T-helper 1 cell (primary cell): ENCODE measurements at places on chromosomes 5 and 9.

GRCh38 chr9:105062222-105062855 is 134.4 kb upstream of the ABCA1 start:
- DNase-seq = no peak

GRCh38 chr9:26975728-26976707 is 19.8 kb downstream of the IFT74 start:
- no peak for DNase-seq

DNA sequence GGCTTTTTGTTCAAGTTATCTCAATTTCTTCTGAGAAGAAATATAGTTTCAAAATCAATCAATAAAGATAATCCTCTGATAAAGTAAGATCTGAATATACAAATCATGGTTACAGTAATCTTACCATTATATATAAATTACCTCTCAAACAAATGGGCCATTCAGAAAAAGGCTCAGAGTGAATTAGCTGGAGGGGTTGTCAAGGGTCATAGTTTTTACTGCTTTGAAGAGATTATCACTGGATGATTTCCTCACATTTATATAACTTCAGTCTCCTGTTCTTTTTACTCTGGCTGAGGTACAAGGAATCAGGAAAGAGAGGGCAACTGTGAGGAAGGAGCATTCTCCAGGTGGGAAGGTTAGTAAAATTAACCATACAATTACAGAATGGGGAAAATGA is 148.6 kb upstream of the ELL2 start:
- no peak for DNase-seq

- no peak for DNase-seq
Observed at GRCh38 chr9:70574151-70574837, 159.8 kb upstream of the KLF9 start.

- DNase-seq = no peak
Observed at GRCh38 chr5:80987078-80987766, 27.1 kb downstream of the RASGRF2 start.

DNA sequence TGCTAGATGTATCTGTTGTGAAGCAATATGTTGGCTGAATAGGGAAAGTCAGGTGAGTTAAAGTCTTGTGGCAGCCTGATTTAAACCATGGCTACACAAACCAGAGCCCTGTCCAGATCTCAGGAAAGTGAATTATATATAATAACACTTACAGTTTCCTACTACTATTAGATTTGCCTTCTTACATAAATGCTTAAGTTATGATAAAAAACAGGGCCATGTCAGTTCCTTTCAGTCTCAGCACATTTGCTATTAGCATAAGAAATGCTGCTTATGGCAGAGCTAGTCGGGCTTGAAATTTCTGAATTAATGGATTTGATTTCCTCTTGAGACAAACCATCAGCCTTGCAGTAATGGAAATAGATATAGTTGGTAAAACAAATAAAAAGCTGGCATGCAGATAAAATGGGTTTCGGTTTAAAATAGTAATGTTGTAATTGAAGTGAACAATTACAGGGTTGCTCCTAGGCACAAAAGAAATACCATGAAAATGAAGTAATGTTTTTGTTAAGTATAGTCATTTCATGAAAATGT is 664.2 kb upstream of the ZNF608 start:
- DNase-seq = no peak

DNA sequence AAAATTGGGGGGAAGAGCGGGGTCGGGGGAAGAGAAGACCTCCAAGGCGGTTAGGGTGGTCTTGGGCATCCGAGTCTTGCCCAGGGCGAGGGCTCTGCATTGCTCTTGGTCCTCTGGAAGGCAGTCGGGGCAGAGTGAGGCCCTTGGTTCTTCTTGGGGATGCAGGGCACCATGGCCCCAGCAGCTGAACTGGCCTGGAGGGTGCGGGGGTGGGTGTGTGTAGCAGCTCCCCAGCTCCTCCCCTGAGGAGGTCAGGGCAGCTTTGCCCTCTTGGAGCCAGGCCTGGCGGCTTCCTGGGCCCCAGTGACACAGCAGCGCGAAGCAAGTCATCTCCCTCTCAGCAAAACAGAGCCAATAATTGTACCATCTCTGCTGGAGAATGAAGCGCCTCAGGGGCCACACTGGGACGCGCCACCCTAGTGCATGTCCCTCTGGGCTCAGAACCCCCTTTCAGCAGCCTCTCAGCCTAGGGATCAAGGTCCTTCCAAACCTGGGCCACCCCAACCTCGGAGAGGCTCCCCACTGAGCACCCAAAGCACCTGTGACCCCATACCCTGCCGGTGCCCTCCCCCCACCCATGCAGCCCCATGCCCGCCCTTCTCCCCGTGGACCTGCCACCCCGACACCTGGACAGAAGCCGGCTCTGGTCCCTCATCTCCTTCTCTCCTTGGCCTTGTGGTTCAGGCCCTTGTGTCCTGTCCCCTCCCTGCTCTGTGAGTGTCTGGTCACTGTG is 10.4 kb upstream of the RXRA start:
- no peak for DNase-seq

DNA sequence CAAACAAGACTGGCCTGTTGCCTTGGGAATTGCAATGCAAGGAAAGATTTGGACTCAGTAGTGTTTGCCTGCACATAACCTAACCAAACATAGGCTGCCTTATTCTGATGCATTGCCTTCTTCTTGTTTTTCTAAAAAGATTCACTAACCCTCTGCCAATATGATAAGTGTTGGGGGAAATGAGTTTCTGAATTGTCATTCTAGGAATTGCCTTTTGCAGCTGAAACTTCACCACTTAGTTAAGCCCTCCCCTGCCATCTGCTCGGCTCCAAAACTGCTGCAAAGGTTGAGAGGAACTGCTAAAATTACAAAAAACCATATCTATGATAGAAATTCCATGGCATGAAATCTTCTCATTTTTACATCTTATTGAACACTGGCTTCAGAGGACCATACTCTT is 41.6 kb upstream of the SPATA31D4 start:
- DNase-seq = no peak

DNA sequence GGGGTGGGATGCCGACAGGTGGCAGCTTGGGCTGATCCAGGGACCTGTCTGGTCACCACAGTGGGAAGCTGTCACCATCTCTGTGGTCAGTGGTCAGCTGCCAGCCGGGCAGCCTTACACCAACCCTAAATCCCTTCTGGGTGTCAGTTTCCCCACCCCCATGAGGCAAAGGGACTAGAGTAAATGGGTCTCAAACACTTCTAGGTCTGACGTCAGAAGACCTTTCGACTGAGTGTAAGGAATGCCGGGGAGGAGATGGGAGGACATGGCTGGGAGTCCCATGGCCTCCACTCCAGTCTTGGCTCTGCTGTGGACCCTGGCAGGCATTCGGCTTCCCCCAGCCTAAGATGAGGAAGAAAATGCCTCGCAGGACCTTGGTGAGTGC is 40.3 kb upstream of the SLC25A51 start:
- no peak for DNase-seq

GRCh38 chr9:5008202-5008601 is 23.1 kb downstream of the JAK2 start:
- no peak for DNase-seq

- no peak for DNase-seq
Observed at GRCh38 chr9:134981829-134982228, 64.1 kb upstream of the FCN1 start.

- DNase-seq = no peak
Observed at GRCh38 chr5:165360784-165361542, 1855.5 kb downstream of the MAT2B start.

DNA sequence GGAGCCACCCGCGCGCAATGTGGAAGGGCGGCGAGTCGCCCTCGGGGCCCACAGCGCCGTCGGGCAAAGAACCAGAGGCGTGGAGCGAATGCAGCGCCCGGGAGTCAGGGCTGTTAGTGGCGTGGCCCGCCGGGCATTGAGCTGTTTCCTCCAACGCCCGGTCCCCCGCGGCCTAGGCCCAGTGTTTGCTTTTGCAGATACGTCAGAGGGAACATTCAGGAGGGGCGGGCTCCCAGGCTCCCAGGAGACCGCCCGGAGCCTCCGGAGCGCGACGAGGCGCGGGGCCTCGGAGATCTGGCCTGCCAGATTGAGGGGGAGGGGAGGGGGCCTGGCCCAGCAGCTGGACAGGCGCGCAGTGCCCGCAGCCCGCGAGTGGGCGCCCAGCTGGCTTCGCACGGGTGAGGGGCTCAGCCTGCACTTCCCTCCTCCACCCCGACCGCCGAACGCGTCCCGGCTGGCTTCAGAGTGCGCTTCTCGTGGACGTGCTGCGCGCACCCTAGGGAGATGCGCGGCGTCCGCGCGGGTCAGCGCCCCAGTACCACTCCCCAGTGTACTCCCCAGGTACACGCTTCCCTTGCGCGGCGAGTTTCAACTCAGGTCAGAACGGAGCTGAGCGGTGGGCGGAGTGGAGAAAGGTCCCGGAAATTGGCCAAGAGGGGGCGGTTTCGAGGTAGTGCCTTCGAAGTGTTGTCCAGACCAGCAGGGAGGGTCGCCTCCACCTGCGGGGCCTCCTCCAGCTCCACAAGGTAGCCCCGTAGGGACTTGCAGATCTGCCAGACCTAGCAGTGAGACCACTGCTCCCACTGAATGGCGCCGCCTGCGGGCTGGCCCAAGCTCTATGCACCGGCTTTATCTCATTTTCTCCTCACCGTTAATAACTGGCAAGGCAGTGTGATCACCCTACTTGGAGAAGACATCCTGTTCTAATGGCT is 130.4 kb downstream of the TMEM174 start:
- no peak for DNase-seq

GRCh38 chr5:7317751-7318150 is 78.2 kb upstream of the ADCY2 start:
- no peak for DNase-seq

GRCh38 chr9:31394015-31394473 is 990.4 kb upstream of the ACO1 start:
- no peak for DNase-seq

- DNase-seq = no peak
Observed at GRCh38 chr9:119801311-119801710, 432.1 kb upstream of the BRINP1 start.

- no peak for DNase-seq
Observed at GRCh38 chr9:120688758-120689157, 25.5 kb downstream of the MEGF9 start.

DNA sequence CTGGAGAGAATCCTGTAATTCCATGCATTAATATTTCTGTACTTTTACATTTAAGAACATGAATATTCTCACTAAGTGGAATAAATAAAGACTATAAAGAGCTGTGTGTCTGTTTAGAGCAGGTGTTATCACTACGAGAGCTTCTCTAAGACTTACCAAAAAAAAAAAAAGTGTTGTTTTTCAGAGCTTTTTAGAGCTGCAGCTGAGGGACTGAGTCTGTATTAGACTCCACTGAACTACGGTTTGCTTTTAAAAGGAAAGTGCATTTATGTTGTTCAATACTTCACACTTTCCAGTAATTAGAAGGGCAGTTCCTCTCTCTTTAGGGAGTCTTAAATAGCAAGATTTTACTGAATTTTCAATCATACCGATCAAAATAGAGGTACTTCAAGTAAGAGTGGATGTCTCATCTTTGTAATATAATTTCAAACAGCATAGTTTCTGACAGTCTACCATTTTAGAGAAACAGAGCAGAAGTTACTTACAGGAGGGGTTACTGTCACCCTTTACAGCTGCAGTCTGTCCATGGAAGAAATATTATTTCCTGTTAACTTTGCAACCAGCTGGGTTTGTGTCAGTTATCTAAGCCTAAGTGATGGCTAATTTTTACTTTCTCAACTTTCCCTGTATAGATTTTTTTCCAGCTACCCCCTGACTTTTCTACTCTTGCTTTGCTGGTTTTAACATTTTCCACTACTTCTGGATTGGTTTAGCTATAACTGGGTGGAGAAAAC is 2.4 kb downstream of the SYK start:
- no peak for DNase-seq

DNA sequence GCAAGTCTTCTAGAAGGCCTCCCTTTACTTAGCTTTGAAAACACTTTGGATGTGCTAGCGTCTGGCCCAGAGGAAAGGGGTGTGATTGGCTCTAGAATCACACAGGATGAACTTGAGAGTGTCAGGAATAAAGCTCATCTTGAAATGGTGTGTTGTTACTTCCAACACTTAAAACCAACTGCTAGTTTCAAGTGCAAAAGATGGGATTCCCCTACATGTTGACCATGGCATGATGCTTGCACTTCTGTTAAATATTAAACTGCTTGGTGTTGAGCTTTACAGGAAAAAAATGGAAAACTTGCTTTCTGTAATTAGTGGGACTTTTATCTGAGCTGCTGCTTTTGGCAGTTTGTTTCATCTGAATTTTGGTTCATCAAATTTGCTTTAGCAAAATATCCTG is 261.1 kb downstream of the MED10 start:
- DNase-seq = no peak

- DNase-seq = no peak
Observed at GRCh38 chr5:111194053-111194452, 30.1 kb upstream of the CAMK4 start.

DNA sequence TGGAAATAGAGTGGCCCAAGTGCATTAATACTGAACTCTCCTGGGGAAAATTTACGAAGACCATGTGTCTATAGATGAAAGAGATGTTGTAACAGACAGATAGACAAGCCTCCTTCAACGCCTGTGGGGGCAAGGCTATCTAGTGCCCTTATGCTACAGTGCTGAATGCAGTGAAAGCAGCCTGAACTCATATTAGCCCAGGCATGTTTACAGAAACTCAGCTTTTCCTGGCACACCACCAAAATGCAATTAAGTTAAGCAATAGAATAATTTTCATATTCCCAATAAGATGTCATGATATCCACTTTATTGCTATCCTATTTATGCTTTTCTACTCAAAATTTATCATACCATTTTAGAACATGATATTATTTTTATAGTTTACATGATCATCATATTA is 277.0 kb downstream of the DIRAS2 start:
- DNase-seq = no peak

GRCh38 chr5:140966293-140967225 is at the start of gene PCDHAC2:
PCDHAC2 (plus strand) TSS chr5:140966476; CDS start chr5:140966767, 291 bp downstream.
- DNase-seq = no peak

DNA sequence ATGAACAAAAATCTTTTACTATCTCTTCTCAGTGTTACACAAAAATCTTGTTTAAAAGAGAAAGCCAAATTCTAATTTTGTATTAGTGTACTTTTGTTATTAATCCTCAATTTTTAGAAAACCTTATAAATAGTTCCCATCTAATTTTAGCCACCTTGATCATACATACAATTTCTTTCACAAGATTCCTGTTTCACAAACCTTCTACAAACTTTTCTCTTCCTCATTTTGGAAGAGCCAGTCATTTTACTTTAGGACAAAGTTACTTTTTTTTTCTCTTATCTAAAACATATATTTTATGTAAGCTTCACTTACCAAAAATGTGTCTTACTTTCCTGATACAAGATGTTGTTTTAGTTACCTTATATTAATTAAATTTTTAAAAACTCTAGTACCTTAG is 161.3 kb downstream of the YIPF5 start:
- no peak for DNase-seq

- DNase-seq = no peak
Observed at GRCh38 chr5:176185133-176185733, 53.0 kb upstream of the SIMC1 start.

GRCh38 chr9:135926402-135927194 is 19.3 kb upstream of the CAMSAP1 start:
- DNase-seq = no peak

- no peak for DNase-seq
Observed at GRCh38 chr5:6317116-6317798, 61.1 kb downstream of the MED10 start.

GRCh38 chr5:130289132-130290088 is 385.1 kb downstream of the CHSY3 start:
- no peak for DNase-seq
